ENCODE measurements at places on chromosomes 12 and 14.

- DNase-seq = no peak
Observed at GRCh38 chr14:59044707-59045106, 143.8 kb upstream of the DAAM1 start.

- no peak for DNase-seq
Observed at GRCh38 chr14:89425931-89426330, 8.9 kb upstream of the FOXN3 start.

DNA sequence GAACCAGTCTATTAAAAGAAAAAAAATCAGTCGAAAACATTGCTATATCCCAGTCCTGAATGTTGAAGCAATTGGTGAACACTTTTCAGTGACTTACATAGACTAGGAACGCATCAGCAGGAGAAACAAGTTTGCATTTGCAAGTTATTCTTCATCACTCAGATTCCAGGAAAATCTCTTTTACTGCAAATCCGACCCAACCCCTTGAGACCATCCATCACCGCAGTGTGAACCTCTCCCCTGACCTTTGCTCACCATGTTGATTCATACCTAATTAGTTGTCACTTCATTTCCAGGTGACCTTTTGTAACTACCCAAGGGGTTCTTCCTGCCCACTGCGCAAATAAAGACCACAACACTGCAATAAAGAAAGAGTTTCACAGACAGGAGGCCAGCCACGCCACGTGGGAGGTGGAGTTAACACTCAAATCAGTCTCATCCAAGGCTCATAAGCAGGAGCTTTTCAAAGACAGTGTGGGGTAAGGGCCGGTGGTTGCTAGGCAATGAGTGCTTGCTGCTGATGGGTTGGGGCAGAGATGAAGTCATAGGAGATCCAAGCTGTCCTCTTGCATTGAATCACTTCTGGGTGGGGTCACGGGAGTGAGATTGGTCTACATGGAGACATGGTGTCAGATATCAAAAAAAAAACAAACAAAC, 241.3 kb upstream of the TMEM132C start:
- no peak for DNase-seq

- DNase-seq = no peak
Observed at GRCh38 chr12:97630875-97631274, 168.3 kb downstream of the RMST start.

DNA sequence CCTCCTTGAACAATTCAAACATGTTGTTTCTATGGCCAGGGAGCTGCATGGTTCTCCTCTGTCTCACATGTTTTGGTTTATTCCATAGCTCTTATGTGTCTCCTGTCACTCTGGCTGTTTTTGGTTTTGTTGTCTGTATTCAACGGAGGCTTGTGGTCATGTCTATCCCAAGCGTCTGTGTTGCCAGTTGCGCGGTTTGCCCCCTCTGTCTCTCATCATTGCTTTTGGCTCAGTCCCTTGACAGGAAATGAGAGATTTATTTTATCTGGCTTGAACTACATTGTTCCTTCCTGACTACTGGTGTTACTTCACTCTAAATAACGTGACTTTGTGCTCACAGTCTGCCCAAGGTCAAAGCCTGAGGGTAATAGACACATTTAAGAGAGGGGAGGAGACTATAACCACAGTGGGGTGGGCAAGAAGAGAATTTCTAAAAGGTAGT, 96.4 kb upstream of the SOX5 start:
- DNase-seq = no peak

GRCh38 chr14:35669782-35670181, 135.8 kb downstream of the INSM2 start:
- DNase-seq = no peak

All from GDM1 (cell line).